ENCODE measurements at places on chromosomes 4 and X. TPM values are rescaled to one million over a fixed set of nuclear protein-coding genes. Genes with fewer than 3 reads are reported as not detected.

GRCh38 chr4:82373486-82373815 is 340 bp downstream of the HNRNPD start:
- H3K36me3 ChIP-seq: peaks cover 10% of the 10 kb centered on the region
- H3K4me1 ChIP-seq: peaks cover 46% of the 10 kb centered on the region
- H3K27ac ChIP-seq: peak overlapping the region; percentile 98

DNA sequence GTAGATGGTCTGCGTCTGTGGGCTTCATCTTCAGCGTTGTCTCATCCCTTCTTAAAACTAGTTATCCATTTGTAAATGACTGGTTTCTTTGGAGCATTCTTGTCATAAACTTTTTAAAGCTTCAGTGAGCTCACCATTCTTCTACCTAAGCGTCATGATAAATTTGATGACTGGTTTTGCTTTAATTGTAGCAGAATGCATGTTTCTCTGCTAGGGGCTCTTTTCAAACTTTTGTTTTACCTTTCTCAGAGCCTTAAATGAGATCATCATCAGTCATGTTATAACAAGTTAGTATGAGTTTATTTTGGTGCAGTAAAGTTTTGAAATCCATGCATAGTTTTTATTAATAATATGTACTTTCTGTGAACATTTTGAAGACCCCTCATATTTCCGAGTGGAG is 6.3 kb upstream of the ADGRL3 start:
- peaks cover 3% of the 10 kb centered on the region for H3K4me1 ChIP-seq
- no peak for DNase-seq
- H3K27me3 ChIP-seq: peaks cover under 1% of the 10 kb centered on the region
- H3K36me3 ChIP-seq: no peaks in the 10 kb centered on the region
- no peak overlapping the region for H3K4me3 ChIP-seq

DNA sequence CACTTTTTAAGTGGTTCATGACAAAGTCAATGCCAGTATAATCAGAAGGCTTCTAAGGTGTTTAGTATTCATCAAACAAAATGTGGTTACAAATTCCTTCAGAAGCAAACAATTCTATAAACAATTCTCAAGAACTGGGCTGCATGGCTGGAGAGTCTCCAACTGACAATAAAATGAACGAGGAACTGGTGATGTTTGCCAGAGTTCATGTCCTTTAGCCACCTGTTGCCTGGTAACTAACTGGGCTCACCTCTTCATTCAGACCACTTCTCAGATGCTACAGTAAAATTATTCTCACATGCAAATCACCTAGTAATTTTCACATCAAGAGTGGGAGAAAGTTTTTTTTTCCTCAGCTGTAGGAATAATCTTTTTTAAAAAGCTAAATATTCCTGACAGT is 53.3 kb downstream of the CAMK2D start:
- H3K4me1 ChIP-seq: peaks cover 13% of the 10 kb centered on the region
- no peak for DNase-seq
- H3K27ac ChIP-seq: no peak overlapping the region
- no peak overlapping the region for H3K4me3 ChIP-seq

GRCh38 chrX:150365990-150366911 is 3.1 kb downstream of the MAMLD1 start:
- H3K36me3 ChIP-seq: no peaks in the 10 kb centered on the region
- no peaks in the 10 kb centered on the region for H3K27me3 ChIP-seq
- H3K27ac ChIP-seq: peak overlapping the region; percentile 93

DNA sequence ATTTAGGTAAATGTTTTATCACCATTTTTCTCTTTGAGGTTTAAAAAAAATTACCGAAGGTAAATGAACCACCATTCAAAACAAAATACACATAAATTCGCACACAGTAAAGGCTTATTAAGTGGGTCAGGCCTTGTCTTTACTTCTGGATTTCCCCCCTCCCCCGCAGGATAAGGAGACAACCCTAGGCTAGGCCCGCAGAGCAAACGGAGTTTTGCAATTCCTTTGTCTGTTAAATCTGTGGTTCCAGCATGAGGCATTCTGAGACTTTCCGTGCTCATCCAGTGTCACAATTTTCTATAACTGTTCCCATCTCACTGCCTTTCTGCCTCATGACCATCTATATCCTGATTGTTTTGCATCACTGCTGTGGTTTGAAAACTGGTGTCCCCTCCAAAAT is 307.4 kb downstream of the DCHS2 start:
- H3K27ac ChIP-seq: no peak overlapping the region
- H3K4me3 ChIP-seq: no peak overlapping the region
- H3K27me3 ChIP-seq: no peaks in the 10 kb centered on the region
- DNase-seq: no peak

GRCh38 chr4:53804719-53805118 is 213.4 kb upstream of the LNX1 start:
- DNase-seq: no peak
- H3K36me3 ChIP-seq: no peaks in the 10 kb centered on the region
- no peaks in the 10 kb centered on the region for H3K27me3 ChIP-seq
- H3K4me3 ChIP-seq: no peak overlapping the region

DNA sequence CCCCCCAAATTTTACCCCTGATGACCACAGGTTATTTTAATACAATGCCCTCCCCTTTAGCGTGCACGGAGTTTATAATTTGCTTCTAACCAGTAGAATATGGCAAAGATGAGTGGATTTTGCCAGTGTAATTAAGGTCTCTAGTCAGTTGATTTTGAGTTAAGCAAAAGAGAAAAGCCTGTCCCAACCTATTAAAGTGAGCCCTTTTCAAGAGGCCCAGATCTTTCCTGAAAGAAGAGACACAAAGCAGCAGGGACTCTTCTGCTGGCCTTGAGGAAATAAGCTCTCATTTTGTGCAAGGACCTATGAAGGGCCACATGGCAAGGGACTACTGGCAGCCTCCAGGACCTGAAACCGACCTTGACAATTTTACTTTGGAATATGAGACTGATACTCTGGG is 61.9 kb upstream of the GABRG1 start:
- no peaks in the 10 kb centered on the region for H3K36me3 ChIP-seq
- H3K27me3 ChIP-seq: no peaks in the 10 kb centered on the region
- no peaks in the 10 kb centered on the region for H3K4me1 ChIP-seq
- no peak overlapping the region for H3K27ac ChIP-seq
- no peak overlapping the region for H3K4me3 ChIP-seq

GRCh38 chr4:7783541-7783940 is 156.1 kb downstream of the AFAP1 start:
- no peaks in the 10 kb centered on the region for H3K27me3 ChIP-seq
- peaks cover 42% of the 10 kb centered on the region for H3K36me3 ChIP-seq
- no peak overlapping the region for H3K4me3 ChIP-seq
- peaks cover 24% of the 10 kb centered on the region for H3K4me1 ChIP-seq
- peak overlapping the region; percentile 7 for H3K27ac ChIP-seq
- no peak for DNase-seq

- H3K36me3 ChIP-seq: no peaks in the 10 kb centered on the region
- peaks cover 9% of the 10 kb centered on the region for H3K4me1 ChIP-seq
- no peaks in the 10 kb centered on the region for H3K27me3 ChIP-seq
- no peak for DNase-seq
- no peak overlapping the region for H3K27ac ChIP-seq
- H3K4me3 ChIP-seq: no peak overlapping the region
Measured at GRCh38 chr4:37760840-37761239, 65.6 kb upstream of the PGM2 start.

- no peak for DNase-seq
- H3K4me1 ChIP-seq: no peaks in the 10 kb centered on the region
- peaks cover 3% of the 10 kb centered on the region for H3K27me3 ChIP-seq
- no peaks in the 10 kb centered on the region for H3K36me3 ChIP-seq
Measured at GRCh38 chrX:107014936-107015335, 14.9 kb upstream of the MORC4 start.

GRCh38 chrX:119407681-119408080 is 8.5 kb downstream of the SLC25A43 start:
- no peaks in the 10 kb centered on the region for H3K27me3 ChIP-seq
- no peak overlapping the region for H3K4me3 ChIP-seq
- no peak overlapping the region for H3K27ac ChIP-seq
- peaks cover 9% of the 10 kb centered on the region for H3K36me3 ChIP-seq
- no peak for DNase-seq

GRCh38 chr4:188879598-188879997 is 740.4 kb downstream of the TRIML1 start:
- no peaks in the 10 kb centered on the region for H3K36me3 ChIP-seq
- no peak overlapping the region for H3K27ac ChIP-seq
- no peak for DNase-seq
- no peaks in the 10 kb centered on the region for H3K4me1 ChIP-seq

- no peaks in the 10 kb centered on the region for H3K27me3 ChIP-seq
- DNase-seq: no peak
- no peak overlapping the region for H3K4me3 ChIP-seq
- H3K36me3 ChIP-seq: no peaks in the 10 kb centered on the region
Measured at GRCh38 chrX:84717343-84717742, 215.1 kb upstream of the HDX start.

GRCh38 chr4:28565396-28565795 is 1704.8 kb downstream of the STIM2 start:
- H3K36me3 ChIP-seq: no peaks in the 10 kb centered on the region
- no peak for DNase-seq
- H3K4me3 ChIP-seq: no peak overlapping the region
- H3K27me3 ChIP-seq: no peaks in the 10 kb centered on the region

- H3K27ac ChIP-seq: peak overlapping the region; percentile 37
- no peaks in the 10 kb centered on the region for H3K36me3 ChIP-seq
- no peak for DNase-seq
- H3K27me3 ChIP-seq: peaks cover 3% of the 10 kb centered on the region
- H3K4me3 ChIP-seq: peak overlapping the region; percentile 78
- peaks cover 17% of the 10 kb centered on the region for H3K4me1 ChIP-seq
Measured at GRCh38 chr4:68272380-68272779, 26.9 kb upstream of the TMPRSS11B start.

DNA sequence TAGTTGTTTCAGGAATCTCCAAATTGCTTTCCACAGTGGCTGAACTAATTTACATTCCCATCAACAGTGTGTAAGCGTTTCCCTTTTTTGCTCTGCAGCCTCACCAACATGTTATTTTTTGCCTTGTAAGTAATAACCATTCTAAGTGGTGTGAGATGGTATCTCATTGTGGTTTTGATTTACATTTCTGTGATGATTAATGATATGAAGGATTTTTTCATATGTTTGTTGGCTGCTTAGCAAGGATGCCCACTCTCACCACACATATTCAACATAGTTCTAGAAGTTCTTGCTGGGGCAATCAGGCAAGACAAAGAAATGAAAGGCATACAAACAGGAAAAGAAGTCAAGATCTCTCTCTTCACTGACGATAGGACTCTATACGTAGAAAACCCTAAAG is 472.4 kb downstream of the ZNF674 start:
- peaks cover 7% of the 10 kb centered on the region for H3K27me3 ChIP-seq
- no peak for DNase-seq
- H3K4me3 ChIP-seq: no peak overlapping the region
- H3K4me1 ChIP-seq: no peaks in the 10 kb centered on the region

Gene APLN
- total RNA-seq: 0.39 TPM

Gene NBDY
- 62.5 TPM for total RNA-seq

Gene CXCL1
- total RNA-seq: 132 TPM

Gene ASMTL
- total RNA-seq: 35.9 TPM

Gene PLP1
- total RNA-seq: 0.32 TPM

Gene KDR
- total RNA-seq: 0.24 TPM

Gene FHDC1
- 22.3 TPM for total RNA-seq

Gene CENPVL1
- total RNA-seq: not detected

Gene TENT5D
- total RNA-seq: not detected
